Activated CD8-positive, alpha-beta memory T cell treated with anti-CD3 and anti-CD28 coated beads, Interleukin-2, amount 10 ng/mL, durations not matched to agents 7 days and 5 days (primary cell): ENCODE measurements at places on chromosomes 7 and 10. TPM values are rescaled to one million over a fixed set of nuclear protein-coding genes. Genes with fewer than 3 reads are reported as not detected.

The TUBAL3 gene
- total RNA-seq = not detected

The CPXM2 gene
- total RNA-seq = not detected

The TBX20 gene
- 0.14 TPM for total RNA-seq

The C10orf105 gene
- 0.26 TPM for total RNA-seq

The ANKRD7 gene
- total RNA-seq = 0.59 TPM

The ANXA8L1 gene
- total RNA-seq = 1.1 TPM

The APBB1IP gene
- 73.2 TPM for total RNA-seq

The PALD1 gene
- 0.41 TPM for total RNA-seq

The TMEM184A gene
- not detected for total RNA-seq

The GIMAP7 gene
- 89.7 TPM for total RNA-seq

The PON2 gene
- total RNA-seq = 7.4 TPM

The CFAP70 gene
- 0.80 TPM for total RNA-seq

The ZNF117 gene
- 3.6 TPM for total RNA-seq

The HKDC1 gene
- 2.7 TPM for total RNA-seq

The GNGT1 gene
- not detected for total RNA-seq

DNA sequence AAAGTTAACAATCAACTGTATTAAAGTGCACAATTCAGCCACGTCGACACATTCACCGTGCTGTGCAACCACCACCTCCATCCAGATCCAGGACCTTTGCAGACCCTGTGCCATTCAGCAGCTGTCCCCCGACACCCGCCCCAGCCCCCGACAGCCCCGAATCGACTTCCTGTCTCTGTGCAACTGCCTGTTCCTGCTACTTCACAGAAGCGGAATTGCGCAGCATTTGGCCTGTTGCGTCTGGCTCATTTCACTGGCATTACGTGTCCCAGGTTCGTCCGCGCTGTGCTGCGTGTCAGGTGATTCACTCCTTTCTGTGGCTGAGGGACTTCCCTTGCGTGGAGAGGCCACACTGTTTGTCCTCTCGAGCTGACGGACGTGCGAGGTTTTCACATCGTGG lies 33.2 kb upstream of the DNAAF5 start:
- H3K27ac ChIP-seq = no peak overlapping the region
- no peak overlapping the region for H3K4me3 ChIP-seq
- peaks cover 26% of the 10 kb centered on the region for H3K36me3 ChIP-seq
- no peak for DNase-seq
- no peaks in the 10 kb centered on the region for H3K27me3 ChIP-seq
- H3K4me1 ChIP-seq = no peaks in the 10 kb centered on the region

DNA sequence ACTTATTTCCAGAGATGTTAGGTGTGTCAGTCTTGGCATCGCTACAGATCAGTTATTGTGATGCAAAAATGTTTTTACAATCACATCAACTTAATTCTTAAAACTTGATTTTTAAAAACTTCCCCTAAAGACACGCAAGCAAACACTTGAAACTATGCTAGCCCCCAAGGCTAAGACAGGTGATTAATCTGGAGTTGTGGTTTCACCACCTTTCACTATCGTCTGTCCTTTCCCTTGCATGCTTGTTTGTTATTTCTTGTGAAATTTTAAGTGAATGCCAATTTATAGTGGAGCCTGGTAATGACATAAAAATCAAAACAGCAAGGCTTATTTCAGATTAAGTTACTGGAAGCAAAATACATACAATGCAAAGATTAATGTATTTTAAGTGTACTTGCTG lies 70.4 kb downstream of the SLC35B4 start:
- H3K4me3 ChIP-seq = no peak overlapping the region
- no peaks in the 10 kb centered on the region for H3K4me1 ChIP-seq
- H3K27ac ChIP-seq = no peak overlapping the region
- H3K36me3 ChIP-seq = no peaks in the 10 kb centered on the region
- no peak for DNase-seq
- H3K27me3 ChIP-seq = peaks cover 11% of the 10 kb centered on the region

GRCh38 chr7:79714081-79714480 lies 260.6 kb upstream of the MAGI2 start:
- no peak for DNase-seq
- H3K4me3 ChIP-seq = no peak overlapping the region
- no peaks in the 10 kb centered on the region for H3K36me3 ChIP-seq
- no peak overlapping the region for H3K27ac ChIP-seq
- H3K4me1 ChIP-seq = no peaks in the 10 kb centered on the region

GRCh38 chr10:86389441-86390193 lies 23.0 kb upstream of the GRID1 start:
- no peaks in the 10 kb centered on the region for H3K36me3 ChIP-seq
- no peak overlapping the region for H3K27ac ChIP-seq
- H3K27me3 ChIP-seq = peaks cover 49% of the 10 kb centered on the region
- H3K4me3 ChIP-seq = peak overlapping the region; percentile 72

DNA sequence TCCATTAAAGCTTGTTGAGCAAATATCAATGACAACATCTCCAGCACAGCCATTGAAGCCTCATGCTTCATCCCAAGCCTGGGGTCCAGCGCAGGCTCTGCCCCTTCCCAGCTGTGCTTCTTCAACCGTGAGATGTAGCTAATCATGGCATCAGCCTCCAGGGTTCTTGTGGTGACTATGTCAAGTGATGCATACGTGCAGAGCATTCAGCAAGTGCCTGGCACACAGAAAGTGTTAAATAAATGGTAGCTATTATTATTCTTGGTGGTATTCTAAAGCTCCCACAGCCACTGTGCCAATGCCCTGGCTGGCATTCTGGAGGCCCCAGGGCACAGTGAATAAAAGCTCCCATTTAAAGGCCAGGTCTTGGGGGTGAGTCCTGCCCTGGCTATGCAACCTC lies 146.6 kb downstream of the WDR11 start:
- H3K4me1 ChIP-seq = no peaks in the 10 kb centered on the region
- no peaks in the 10 kb centered on the region for H3K36me3 ChIP-seq
- DNase-seq = no peak
- no peak overlapping the region for H3K4me3 ChIP-seq

GRCh38 chr7:129840757-129841156 lies 112.0 kb downstream of the UBE2H start:
- peaks cover 5% of the 10 kb centered on the region for H3K36me3 ChIP-seq
- H3K4me1 ChIP-seq = peaks cover 43% of the 10 kb centered on the region
- no peak for DNase-seq
- H3K27ac ChIP-seq = peak overlapping the region; percentile 32

- H3K4me3 ChIP-seq = no peak overlapping the region
- H3K4me1 ChIP-seq = no peaks in the 10 kb centered on the region
- no peak overlapping the region for H3K27ac ChIP-seq
- no peaks in the 10 kb centered on the region for H3K36me3 ChIP-seq
- no peak for DNase-seq
- peaks cover 30% of the 10 kb centered on the region for H3K27me3 ChIP-seq
Observed at GRCh38 chr10:95461611-95462010, 99.6 kb downstream of the SORBS1 start.

GRCh38 chr10:86931872-86932271 lies 25.5 kb downstream of the MMRN2 start:
- no peaks in the 10 kb centered on the region for H3K27me3 ChIP-seq
- H3K27ac ChIP-seq = no peak overlapping the region
- no peak overlapping the region for H3K4me3 ChIP-seq
- H3K36me3 ChIP-seq = no peaks in the 10 kb centered on the region

DNA sequence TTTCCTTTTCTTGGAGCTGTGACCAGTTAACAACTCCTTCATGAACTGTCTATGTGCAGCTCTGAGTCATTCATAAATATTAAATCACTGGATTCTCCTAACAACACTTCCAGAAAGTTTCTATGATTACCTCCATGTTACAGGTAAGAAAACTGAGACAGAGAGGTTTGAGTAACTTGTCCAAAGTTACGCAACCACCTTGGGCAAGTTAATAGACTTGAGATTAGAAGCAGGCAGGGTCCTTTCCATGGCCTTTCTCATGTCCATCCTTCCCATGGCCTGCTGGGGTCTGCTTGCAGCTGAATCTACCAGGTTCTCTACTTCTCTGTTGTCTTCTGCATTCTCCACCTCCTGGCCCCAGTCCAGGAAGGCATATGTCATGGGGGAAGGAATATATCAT lies 648.8 kb upstream of the MKI67 start:
- DNase-seq = no peak
- no peak overlapping the region for H3K27ac ChIP-seq
- no peaks in the 10 kb centered on the region for H3K4me1 ChIP-seq
- no peak overlapping the region for H3K4me3 ChIP-seq
- no peaks in the 10 kb centered on the region for H3K36me3 ChIP-seq

DNA sequence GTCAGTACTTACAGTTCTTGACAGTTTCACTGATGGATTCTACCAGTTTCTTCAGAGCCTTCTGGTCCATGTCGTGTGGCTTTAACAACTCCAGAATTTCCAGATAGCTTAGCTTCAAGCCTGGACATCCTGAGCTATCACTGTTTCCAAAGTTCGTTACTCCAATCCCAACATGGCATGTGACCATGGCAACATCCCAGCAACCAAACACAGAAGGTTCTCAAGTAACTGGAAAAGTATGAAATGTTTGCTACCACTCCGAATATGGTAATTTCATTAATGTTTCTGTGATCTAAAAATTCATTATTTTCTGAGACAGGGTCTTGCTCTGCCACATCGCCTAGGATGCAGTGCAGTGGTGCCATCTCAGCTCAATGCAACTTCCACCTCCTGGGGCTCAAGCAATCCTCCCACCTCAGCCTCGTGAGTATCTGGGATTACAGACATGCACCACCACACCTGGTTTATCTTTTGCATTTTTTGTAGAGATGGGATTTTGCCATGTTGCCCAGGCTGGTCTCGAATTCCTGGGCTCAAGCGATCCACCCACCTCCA lies 29.3 kb downstream of the RBM48 start:
- no peaks in the 10 kb centered on the region for H3K4me1 ChIP-seq
- no peaks in the 10 kb centered on the region for H3K27me3 ChIP-seq
- no peak overlapping the region for H3K4me3 ChIP-seq
- H3K36me3 ChIP-seq = peaks cover 20% of the 10 kb centered on the region
- H3K27ac ChIP-seq = no peak overlapping the region

- H3K4me1 ChIP-seq = no peaks in the 10 kb centered on the region
- no peak overlapping the region for H3K27ac ChIP-seq
Observed at GRCh38 chr7:31856337-31856736, 169.3 kb downstream of the PPP1R17 start.

GRCh38 chr7:10468908-10469307 lies 504.8 kb upstream of the PHF14 start:
- H3K4me1 ChIP-seq = no peaks in the 10 kb centered on the region
- H3K36me3 ChIP-seq = no peaks in the 10 kb centered on the region
- no peak overlapping the region for H3K27ac ChIP-seq
- no peaks in the 10 kb centered on the region for H3K27me3 ChIP-seq
- DNase-seq = no peak
- no peak overlapping the region for H3K4me3 ChIP-seq

DNA sequence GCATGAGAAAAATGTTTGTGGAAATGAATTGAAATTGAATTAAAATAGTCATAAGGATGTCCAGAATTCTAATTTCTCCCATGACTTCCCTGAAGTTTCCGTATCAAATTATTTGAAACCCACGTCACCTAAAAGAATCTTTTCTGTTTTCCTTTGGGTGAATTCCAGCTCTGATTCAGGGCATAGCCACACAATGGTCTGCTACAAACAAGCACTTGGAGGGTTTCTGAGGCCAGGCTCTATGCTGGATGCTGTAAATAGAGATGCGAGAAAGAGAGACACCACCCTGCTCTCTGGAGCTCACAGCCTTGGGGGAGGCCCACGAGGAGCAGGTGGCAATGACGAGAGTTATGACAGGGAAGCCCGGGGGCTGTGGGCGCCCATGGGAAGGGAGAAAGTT lies 33.6 kb downstream of the GHRHR start:
- no peak overlapping the region for H3K4me3 ChIP-seq
- DNase-seq = no peak
- H3K27ac ChIP-seq = no peak overlapping the region
- H3K36me3 ChIP-seq = no peaks in the 10 kb centered on the region
- no peaks in the 10 kb centered on the region for H3K27me3 ChIP-seq

DNA sequence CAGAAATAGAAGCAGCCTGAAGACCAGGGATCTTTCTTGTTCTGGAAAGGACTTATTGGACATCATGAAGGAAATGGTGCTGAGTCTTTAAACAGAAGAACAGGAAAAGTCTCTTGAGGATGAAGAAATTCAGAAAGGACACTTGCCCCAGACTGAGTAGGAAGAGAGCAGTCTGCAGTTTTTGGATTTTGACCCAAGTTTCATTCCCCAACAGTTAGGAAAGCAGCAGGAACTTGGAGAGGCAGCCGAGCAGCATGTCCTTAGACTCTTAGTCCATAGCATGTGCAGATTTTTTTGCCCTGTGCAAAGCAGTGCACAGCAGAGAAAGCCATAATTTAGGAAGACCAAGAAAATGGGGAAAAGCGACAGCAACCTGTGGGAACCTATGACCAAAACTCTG lies 927.2 kb upstream of the AUTS2 start:
- H3K27ac ChIP-seq = no peak overlapping the region
- H3K4me1 ChIP-seq = no peaks in the 10 kb centered on the region
- H3K27me3 ChIP-seq = no peaks in the 10 kb centered on the region
- no peaks in the 10 kb centered on the region for H3K36me3 ChIP-seq
- no peak overlapping the region for H3K4me3 ChIP-seq

DNA sequence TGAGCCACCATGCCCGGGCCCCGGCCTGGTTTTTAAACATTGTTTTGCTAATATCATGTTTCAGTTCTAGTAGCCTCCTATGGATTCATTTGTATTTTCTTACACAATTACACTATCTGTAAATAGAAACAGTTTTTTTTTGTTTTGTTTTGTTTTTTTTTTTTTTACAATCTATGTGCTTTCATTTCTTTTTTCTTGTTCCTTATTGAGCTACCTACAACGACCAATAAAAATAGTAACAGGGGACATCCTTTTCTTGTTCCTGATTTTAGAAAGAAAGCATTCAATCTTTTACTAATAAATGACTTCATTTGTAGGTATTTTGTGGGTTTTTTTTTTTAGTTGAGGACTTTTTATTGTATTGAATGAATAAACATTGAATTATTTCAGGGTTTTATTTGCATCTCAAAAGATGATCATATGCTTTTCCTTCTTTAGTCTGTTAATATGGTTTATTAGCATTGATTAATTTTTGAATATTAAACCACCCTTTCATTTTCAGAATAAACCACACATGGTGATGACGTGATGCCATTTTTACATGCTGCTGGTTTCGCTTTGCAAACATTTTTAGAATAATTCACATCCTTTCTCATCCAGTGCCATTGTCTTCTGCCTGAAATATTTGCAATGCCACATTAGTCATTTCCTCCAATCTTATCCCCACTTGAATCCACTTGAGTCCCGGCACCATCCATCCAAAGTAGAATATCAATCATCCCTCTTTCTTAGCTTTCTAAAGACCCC lies 18.1 kb upstream of the AKR1E2 start:
- H3K4me3 ChIP-seq = no peak overlapping the region
- H3K4me1 ChIP-seq = no peaks in the 10 kb centered on the region
- H3K27me3 ChIP-seq = peaks cover 7% of the 10 kb centered on the region

DNA sequence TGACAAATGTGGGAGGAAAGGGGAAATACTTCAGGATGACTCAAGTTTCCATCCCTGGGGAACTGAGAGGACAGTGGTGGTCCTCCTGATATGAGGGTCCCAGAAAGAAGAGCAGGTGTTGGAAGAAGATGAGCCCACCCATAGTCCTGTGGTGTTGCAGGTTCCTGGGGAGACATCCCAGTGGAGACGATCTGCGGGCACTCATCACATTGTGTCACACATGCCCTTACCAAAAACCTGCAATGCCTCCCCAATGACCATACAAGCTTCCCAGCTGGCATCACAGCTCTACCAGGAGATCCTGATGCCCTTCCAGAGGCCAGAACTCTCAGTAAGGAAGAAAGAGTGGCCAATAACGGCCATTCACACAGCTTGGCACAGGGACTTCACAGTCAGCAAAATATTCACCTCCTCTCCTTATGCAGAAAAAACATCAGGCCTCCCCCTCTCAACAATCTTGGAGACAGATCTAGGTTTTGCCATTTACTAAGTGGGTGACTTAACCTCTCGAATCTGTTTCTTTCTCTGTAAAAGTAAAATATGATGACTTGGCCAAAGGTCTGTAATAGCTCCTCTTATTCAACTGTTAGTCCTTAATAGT lies 9.0 kb downstream of the PUS7 start:
- H3K27me3 ChIP-seq = no peaks in the 10 kb centered on the region
- peaks cover 7% of the 10 kb centered on the region for H3K36me3 ChIP-seq
- H3K4me3 ChIP-seq = no peak overlapping the region
- peaks cover 21% of the 10 kb centered on the region for H3K4me1 ChIP-seq
- DNase-seq = no peak
